ENCODE measurements at places on chromosomes 7 and 10.

DNA sequence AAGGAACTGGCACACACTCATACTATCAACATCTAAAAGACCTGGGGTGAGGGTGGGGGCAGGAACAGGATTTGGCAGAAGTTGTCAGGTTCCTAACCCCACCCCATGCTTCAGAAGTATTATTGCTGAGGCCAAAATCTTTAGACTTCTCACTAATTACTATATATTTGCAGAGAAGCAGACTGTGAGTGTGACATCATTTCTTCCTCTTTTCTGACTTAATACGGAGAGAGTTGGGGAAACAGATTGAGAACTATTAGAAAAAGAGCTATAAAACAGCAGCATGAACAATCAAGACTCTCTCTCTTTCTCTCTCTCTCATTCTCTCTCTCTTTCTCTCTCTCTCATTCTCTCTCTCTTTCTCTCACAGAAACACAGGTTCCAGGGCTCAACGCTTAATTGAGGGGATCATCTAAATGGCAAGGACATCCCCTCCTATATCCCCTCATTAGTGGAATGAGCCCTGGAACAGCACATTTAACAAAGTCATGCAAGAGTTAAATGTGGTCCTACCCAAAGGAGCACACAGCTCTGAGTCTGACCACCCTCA is 94.8 kb downstream of the KCNMA1 start:
- no peak for DNase-seq

- no peak for DNase-seq
Measured at GRCh38 chr10:44382131-44382858, 2.6 kb downstream of the CXCL12 start.

DNA sequence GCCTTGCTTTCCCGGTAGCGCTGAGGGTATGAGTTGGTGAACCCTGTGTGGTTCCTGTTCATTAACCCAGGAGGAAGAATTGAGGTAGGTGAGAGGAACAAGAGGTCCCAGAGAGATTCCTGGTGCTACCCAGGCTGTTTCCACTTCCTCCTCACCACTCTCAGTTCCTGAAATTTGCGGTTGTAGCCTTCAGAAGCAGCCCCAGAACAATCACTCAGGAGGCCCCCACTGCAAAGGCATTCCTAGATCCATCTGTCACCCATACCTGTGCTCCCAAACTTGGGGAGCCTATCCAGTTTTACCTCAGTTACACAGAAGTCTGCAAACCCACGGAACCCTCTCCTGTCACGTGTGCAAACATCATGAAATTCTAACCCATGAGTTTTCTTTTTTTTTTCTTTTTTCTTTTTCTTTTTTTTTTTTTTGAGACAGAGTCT is 9.0 kb upstream of the PIP4K2A start:
- DNase-seq, result no peak

GRCh38 chr7:56026538-56026937 is 24.7 kb downstream of the PSPH start:
- no peak for DNase-seq

- peak; percentile 31 for DNase-seq
Measured at GRCh38 chr10:117860823-117861222, 185.9 kb downstream of the RAB11FIP2 start.
